Germinal center (tissue), 1 donor: ENCODE measurements at places on chromosomes 3 and 15.

DNA sequence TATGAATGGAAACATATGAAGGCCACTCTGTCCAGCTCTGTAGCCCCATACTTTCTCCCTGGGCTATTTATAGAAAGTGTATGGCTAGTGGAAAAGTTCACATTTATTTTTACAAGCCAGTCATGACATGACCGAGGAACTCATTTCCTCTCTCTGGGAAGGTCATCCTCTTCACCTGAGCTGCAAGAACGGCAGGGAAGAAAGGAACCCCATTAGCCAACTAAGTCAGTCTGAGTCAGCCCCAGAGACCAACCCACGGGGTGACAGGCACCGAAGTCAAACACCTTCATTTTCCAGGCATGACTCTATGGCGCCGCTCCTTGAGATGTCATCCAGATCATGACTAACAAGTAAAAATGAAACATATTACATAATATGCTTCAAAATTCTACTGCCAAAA, 4.8 kb downstream of the PAQR9 start:
- DNase-seq: no peak

- no peak for DNase-seq
Measured at GRCh38 chr3:111336511-111336910, 205.5 kb upstream of the CD96 start.

DNA sequence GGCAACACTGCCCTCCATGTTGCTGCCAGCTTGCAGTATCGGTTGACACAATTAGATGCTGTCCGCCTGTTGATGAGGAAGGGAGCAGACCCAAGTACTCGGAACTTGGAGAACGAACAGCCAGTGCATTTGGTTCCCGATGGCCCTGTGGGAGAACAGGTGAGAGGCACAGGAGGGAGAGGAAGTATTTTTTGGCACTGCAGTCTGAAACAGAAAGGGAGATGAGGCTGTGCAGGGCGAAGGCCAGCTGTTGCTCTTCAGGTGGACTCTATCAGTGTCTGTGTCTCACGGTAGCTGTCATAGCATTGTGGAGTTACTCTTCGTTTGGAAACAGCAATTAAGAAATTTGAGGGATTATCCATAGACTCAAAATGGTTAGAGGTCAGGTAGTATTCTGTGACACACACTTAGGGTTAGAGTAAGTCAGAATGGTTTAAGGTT, 8.0 kb downstream of the NFKBIZ start:
- DNase-seq: no peak

GRCh38 chr15:29802411-29802810, 19.9 kb downstream of the TJP1 start:
- DNase-seq: no peak

DNA sequence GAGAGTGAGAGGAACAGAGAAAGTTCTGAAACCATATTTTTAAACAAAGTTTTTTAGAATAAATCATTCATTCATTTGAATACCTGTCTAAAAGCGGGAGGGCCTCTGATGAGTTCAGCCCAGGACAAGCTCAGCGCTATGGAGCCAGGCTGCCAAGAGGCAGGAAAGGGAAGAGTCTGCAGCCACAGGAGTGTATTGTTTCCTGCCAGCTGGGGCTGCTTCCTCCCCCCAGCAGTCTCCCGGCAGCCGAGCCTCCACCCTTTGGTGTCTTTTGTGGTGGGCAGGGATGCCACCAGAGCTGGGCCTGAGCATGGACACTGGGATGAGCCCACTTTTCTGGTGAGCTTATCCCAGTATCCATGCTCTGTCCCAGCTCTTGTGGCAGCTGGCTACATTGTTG, 199.5 kb upstream of the TPRG1 start:
- no peak for DNase-seq

- no peak for DNase-seq
Measured at GRCh38 chr3:105157766-105158085, 209.0 kb upstream of the ALCAM start.

GRCh38 chr15:60003243-60004008, 685 bp upstream of the FOXB1 start:
- DNase-seq: no peak

DNA sequence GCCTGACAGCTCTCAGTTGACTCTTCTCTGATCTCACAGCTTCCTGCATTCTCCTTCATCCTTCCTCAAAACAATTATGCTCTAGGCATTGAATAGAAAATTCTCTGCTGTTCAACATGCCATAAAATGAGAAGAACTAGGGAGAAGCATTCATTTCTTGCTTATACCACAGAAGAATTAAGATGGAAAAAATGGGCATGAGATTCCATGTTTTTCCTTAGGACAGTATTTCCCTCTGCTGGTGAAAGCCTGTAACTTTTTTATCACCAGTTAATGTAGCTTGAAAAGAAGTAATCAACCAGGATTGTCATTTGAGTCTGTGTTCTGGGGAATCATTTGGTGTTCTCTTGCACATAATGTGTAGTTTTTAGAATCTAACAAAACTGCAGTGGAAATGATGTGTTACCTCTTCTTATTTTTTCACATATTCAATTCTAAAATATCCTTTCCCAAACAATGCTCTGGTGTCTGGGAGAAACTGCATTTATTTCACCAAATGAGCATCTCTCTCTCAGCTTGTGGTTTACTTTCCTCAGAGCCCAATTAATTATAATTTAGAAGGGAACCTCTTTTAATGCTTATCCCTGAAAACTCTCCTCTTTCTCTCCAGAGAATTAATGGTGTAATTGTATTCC, 92.8 kb upstream of the DCBLD2 start:
- DNase-seq: no peak

DNA sequence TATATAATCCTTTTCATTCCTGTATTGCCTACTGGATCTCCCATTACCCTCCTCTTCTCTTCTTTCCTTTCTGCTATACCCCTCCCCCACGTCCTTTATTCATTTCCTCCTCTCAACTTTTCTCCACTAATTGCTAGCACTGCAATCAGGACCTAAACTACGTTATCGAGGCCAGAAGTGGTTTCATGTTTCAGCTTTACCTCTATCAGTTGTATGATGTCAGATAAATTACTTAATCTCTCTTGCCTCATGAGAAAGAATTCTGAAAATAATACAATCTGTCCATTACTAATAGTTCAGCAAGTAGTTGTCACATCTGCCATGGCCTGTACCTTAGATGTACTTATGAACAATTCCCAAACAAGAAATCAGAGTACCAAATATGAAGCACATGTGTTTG, 10.6 kb downstream of the POPDC2 start:
- DNase-seq: no peak

- peak; percentile 65 for DNase-seq
Measured at GRCh38 chr3:151265866-151266265, 12.5 kb downstream of the P2RY14 start.

DNA sequence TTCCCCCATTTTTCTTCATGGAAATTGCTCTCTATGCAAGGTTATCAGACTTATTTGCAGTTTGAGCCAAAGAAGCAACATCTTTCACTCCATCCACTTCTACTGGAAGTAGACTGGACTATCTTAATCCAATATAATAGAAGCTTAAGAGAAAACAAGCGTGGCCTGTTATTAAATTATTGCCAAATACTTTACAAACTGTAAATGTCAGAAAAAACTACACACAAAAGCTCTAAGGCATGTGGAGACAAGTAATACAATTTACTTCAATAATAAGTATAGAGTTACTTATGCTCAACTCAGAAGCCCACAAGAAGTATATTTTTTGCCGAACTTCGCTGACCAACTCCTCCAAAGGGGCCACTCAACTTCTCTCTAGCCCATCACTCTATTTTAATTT, 120.3 kb downstream of the BDH1 start:
- no peak for DNase-seq

DNA sequence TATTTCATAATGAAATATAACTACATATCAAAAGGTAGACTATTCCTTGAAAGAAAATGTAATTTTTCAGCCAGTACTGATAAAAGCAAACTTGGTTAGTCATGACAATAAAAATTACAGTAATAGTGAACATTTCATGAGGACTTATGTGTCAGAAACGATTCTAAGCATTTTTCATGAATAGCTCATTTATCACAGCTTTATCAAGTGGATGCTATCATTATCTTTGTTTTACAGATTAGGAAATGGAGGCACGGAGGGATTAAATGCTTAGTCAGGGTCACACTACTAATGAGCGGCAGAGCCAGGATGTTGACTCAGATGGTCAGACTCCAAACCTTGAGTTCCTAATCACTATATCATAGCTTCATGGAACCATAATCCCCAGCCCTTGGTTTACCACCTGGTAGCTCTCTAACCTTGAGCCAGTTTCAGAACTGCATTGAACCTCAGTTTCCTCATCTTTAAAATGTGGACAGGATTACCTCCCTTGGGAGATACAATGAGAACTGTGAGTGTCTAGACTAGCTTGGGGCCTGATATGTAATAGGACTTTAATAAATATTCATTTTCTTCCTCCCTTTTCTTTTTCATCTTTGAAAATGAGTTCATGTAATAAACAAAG, 85.4 kb downstream of the TNIK start:
- DNase-seq: no peak

- no peak for DNase-seq
Measured at GRCh38 chr15:36769098-36769497, 189.7 kb downstream of the CDIN1 start.

- DNase-seq: no peak
Measured at GRCh38 chr3:118527514-118528044, 507.1 kb downstream of the IGSF11 start.

DNA sequence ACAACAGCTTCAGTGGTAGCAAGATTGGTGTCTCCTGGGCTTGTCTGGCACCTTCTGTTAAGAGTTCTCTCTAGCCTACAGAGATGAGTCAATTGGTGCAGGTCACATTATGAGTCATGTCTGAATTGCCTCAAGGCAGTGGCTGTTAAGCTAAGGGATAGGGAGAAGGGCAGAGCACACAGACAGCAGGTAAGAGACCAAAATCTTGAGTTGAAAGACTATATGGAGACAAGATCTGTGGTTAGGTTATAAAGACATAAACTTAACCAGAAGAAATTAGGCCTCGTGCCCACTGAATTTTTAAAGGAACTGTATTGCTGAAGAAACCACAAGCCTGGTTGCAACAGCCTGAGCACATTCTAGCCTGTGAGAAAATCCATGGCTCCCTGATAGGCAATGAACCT, 19.2 kb upstream of the KPNA1 start:
- no peak for DNase-seq

- DNase-seq: no peak
Measured at GRCh38 chr3:181578743-181579142, 133.0 kb upstream of the SOX2 start.

- DNase-seq: no peak
Measured at GRCh38 chr3:64188810-64189560, 36.3 kb downstream of the PRICKLE2 start.

DNA sequence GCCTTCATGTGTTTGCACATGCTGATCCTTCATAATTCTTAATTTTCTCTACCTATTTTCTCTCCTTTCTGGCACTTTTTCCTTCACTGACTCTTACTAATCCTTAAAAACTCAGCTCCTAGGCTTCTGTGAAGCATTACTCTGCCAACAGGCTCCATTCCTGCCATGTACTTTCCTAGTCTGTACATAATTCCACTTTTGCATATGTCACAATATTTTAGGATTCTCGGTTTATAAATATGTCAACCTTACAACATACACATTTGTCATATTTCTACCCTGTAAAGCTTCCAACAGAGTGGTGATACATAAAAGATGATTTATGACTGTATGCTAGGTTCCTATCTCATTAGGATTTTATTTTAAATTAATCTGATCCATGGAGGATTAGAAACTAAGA, 38.2 kb upstream of the AGTR1 start:
- no peak for DNase-seq

GRCh38 chr3:127682561-127682960, 9.8 kb downstream of the ABTB1 start:
- no peak for DNase-seq

DNA sequence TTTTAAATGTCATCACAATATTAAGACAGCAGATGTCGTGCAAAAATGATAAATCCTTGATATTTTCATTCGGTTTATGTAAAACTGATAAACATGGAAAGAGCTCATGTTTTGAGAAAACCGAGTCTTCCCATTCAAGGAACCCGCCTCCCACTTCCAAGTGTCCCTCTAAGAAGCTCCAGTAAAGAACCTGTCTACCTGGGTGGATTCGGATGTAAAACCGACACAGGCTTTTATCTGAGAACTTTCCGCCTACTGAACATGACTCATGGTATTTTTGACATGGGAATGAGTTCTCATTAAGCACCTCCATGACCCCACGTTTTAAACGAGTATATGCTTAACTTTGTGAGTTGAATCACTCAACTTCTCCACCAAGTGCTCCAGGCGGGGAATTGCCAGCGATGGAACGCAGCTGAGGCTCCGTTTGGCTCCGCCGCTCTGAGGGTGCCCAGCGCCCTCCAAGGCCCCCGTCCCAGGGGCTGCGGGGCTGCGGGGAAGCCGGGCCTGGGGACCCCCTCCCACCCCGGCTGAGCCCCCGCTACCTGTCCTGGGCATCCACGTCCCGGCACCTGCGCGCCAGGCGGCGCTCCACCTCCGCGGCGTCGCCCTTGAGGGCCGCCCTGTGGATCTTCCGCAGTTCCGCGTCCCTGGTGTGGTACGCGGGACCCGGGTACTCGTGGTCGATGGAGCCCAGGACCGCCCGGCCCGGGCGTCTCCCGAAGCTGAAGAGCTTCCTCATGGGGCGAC, 119.9 kb downstream of the LMLN start:
- peak; percentile 17 for DNase-seq

DNA sequence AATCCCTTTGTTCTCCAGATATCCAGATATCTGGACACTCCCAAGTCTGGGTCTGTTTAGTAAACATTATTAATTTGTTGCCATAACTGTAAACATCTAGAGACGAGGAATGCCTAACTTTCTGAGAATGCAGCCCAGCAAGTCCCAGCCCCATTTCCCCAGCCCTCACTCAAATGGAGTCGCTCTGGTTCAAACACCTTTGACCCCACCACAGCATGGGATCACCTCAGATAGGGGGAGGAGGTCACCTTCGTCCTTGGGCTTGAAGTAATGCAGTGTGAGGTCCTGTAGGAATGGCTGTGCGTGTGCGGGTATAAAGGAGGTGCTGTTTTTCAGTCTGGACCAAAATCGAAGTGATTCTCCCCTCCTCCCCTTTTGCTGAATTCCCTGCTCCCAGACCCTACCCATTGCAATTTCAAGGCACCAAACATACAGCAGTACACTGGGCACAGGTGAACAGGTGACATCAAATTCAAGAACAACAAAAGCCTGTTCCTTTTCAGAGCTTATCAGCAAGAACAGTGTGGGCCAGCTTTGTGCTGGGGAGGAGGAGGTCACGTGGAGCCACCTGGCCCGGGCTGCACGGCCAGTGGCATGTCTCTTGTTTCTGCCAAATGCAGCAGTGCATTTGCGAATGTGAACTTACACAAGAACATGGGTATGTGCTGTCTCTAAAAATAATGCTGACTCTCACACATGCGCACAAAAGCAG, 57.5 kb upstream of the TRPM1 start:
- no peak for DNase-seq

DNA sequence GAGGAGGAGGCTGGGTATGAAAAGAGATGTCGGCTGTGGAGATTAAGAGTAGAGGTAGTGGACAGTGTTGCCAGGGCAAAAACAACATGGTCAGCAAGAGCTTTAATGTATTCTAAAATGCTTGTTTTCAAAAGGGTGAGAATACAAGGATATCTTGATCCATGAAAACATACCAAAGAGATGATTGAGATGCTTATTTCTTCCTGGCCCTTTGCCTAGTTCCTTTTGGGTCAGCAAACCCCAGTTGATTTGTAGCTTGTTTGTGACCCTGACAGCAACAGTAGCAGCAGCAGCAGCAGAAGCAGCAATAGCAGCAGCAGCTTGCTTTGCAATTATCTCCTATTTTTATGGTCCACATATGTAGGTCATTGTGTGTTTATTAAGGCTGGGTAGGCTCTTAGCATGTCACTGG, 337.3 kb downstream of the LPP start:
- DNase-seq: no peak
